HT-29 (cell line): ENCODE measurements at places on chromosomes 6 and 20.

DNA sequence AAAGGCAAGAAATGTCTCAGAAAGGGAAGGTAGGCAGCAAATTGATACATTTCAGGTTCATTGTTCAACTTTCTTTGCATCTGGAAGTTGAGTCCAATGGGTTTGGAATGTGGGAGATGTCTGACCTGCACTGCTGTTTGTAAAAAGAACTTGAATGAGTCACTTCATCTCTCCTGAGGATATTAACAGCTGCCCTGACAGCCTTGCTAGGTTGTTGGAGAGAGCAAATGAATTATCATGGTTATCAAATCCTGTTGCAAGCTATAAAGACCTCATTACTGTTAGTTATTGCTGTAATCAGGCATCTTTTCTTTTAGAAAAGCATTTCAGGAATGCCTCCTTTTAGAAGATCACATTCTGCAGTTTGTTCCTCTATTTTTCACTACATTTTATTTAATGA, 23.0 kb upstream of the FLRT3 start:
- DNase-seq = no peak

GRCh38 chr6:107823047-107823557, 1.0 kb downstream of the SCML4 start:
- no peak for DNase-seq

DNA sequence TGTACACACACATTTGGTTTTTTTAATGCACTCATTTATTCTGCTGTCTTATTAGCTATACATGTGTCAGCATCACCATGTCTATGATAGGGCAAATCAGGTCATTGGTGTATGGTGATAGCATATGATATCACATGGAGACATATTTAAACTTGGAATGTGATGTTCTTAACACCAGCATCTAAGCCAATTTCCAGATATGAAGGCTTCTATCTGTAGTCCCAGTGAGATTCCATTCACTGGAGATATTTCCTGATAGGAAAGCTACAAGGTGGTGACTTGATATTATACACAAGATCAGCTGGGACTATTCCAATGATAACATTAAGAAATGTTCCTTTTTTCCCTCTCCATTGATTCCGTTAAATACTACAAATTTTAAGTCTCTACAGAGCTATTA, 89.3 kb downstream of the TASP1 start:
- no peak for DNase-seq

- no peak for DNase-seq
Measured at GRCh38 chr20:20412750-20413149, 44.8 kb downstream of the INSM1 start.

DNA sequence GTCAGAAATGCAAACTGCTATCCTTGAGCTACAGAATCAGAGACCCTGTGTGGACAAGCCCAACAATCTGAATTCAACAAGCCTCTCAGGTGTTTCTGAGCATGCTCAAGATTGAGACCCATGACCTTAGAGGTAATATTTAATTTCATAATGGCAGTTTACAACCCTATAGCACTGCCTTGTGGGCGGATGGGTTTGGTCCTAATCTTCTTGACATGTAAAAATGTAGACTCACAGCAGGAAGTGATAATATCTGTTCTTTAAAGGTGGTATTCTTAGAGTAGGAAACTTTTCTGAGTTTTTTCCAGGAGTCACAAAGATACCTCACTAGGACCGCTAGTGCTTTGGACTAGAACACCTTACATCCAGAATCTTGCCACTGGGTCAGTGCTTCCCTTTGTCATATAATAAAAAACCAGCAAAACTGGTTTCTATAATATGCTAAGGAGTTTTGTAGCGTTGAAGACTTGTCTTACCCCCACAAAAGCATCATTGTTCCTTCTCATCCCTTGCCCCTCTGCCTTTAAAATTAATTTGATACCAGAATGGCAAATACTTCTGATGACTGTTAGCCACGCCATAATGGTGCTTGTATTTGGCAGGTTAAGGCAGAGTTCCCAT, 52.6 kb downstream of the E2F3 start:
- peak; percentile 50 for DNase-seq

DNA sequence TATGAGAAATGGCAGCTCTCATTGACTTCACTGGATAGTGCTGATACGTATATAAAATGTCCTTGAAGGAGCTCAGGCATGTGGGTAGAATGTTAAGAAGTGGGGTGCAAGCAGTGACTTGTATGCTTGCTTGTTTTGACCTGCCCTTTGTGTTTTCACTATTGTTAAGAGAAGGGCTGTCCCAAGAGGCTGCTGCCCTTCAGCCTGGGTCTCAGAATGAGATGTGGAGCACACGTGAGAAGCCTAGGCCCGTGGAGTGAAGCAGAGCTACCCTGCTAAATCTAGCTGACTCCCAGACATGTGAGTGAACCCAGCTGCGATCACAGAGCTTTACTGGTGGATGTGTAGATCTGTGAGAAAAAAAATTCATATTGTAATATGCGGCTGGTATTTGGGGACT, 305.3 kb upstream of the RGS17 start:
- no peak for DNase-seq

- no peak for DNase-seq
Measured at GRCh38 chr6:43687079-43687436, 533 bp downstream of the MRPS18A start.

- no peak for DNase-seq
Measured at GRCh38 chr6:42440778-42441696, 10.7 kb downstream of the TRERF1 start.

DNA sequence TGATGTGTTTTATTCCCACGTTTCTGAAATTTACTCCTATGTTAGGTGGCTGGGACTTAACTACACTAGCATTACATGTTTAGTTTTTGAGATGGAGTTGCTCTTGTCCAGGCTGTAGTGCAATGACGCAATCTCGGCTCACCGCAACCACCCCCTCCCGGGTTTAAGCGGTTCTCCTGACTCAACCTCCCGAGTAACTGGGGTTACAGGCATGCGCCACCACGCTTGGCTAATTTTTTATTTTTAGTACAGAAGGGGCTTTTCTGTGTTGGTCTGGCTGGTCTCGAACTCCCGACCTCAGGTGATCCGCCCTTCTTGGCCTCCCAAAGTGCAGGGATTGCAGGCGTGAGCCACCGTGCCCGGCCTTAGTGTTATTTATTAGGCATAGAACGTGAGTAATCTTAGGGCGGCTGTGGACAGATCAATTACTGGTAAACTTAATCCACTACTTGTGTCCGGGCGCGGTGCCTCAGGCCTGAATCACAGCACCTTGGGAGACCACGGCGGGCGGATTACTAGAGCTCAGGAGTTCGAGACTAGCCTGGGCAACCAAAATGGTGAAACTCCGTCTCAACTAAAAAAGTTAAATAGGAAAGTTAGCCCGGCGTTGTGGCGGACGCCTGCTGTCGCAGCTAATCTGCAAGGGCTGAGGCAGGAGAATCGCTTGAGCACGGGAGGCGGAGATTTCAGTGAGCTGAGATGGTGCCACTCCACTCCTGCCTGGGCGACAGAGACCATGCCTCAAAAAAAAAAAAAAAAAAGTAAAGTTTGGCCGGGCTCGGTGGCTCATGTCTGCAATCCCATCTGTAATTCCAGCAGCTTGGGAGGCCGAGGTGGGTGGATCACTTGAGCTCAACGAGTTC, 123.7 kb upstream of the BTN3A2 start:
- no peak for DNase-seq

- DNase-seq = no peak
Measured at GRCh38 chr20:22795433-22795832, 211.1 kb upstream of the FOXA2 start.

DNA sequence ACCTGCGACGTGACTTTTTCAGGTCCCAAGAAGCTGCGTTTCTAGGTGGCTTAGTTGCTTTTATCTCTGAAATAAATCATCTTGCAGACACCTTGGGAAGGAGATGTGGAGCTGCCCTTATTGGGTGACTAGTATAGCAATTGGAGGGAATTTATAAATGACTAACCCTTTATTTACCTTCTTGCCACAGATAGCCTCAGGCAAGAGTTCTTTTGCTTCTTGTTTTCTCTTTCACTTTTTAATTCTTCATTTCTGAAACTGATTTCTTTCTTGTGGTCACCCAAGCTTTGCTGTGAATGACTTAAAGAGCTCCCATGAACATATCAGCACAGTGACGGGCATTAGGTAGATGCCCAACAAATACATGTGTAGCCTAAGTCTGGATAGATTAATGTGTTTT, 3.0 kb downstream of the ADGRF4 start:
- peak; percentile 52 for DNase-seq

GRCh38 chr6:114747995-114748625, 405.3 kb upstream of the HS3ST5 start:
- DNase-seq = peak; percentile 42

DNA sequence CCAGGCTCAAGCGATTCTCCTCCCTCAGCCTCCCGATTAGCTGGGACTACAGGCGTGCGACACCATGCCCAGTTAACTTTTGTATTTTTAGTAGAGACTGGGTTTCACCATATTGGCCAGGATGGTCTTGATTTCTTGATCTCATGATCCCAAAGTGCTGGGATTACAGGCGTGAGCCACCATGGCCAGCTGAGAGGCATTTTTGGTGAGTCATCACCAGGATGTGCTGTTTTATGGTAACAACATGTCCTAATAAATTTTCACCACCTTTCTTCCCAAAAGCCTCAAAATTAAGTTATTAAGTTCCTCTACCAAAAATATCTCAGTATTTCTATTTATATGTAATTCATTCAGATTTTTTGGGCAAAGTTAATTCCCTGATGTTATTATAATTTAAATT, 53.5 kb downstream of the COL21A1 start:
- DNase-seq = no peak

DNA sequence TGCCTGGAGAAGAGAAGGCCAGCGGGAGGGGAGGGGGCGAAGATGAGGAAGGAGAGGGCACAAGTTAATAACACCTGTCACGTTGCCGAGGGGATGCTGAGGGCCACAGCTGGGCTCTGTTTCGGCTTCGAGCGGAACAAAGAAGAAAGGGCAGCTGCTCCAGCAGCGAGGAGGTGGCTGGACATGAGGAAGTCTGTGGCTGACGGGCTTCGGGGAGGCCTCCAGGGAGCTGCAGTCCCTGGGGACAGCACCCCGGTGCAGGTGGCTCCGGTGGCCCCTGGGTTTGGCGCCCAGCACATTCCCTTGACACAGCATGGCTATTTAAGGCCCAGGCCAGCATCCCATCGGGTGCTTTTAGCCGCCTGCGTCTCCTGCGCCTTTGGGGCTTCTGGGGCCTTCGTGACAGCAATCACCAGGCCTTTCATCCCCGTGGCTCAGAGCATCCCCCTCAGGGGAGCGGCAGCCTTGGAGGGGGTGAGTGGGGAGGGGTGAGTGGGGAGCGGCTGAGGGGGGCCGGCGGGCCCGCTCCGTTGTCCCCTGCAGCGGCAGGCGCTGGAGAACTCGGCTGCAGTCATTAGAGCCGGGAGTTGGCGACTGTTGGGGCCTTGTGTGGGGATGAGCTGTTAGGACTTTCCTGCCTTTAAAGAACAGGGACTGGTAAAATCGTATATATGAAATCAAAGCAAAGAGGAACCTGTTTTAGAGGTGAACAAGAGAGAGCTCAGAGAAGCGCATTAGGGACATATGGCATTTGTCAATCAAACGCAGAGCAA, 99.0 kb downstream of the TMEM242 start:
- no peak for DNase-seq

DNA sequence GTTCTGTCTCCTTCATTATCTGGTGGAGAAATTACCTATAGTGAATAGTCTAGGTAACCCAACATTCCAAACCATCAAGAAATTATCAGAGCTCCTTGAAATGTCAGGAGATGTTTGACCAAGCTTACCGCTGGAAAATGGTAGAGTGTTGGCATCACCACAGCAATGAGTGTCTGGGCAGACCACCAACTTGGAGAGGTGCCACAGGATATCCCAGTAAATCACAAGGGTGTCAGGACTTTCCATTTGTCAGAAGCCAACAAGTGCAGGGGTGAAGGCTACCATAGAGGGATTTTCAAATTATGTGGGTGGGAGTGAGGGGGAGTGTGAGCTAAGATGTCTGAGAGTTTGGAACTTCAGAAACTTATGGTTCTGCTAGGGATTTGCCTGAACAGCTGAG, 73.2 kb downstream of the VGLL2 start:
- no peak for DNase-seq

- no peak for DNase-seq
Measured at GRCh38 chr6:22411376-22412105, 114.7 kb upstream of the PRL start.

GRCh38 chr20:42974347-42974746, 215.4 kb downstream of the PTPRT start:
- no peak for DNase-seq

GRCh38 chr20:60052322-60052721, 94.1 kb downstream of the CDH26 start:
- DNase-seq = no peak

DNA sequence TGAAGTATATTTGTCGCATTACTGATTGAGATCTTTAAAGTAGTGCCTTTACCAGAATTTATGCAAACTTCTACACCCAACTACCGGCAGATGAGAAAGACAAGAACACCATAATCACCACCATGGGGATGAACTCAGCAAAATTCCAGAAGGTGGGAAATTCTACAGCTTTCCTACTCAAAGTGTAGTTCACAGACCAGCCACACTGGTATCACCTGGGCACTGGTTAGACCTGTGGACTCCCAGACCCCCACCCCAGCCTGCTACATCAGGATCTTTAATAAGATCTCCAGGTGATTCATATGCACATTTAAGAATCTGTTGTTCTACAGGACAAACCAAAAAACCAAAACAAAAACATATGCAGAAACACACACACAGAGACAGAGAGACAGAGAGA, 67.9 kb downstream of the POPDC3 start:
- no peak for DNase-seq
